ENCODE measurements at places on chromosomes 4 and X.
A peak's percentile ranks its signal among the peaks of the same experiment; 100 is the strongest.

DNA sequence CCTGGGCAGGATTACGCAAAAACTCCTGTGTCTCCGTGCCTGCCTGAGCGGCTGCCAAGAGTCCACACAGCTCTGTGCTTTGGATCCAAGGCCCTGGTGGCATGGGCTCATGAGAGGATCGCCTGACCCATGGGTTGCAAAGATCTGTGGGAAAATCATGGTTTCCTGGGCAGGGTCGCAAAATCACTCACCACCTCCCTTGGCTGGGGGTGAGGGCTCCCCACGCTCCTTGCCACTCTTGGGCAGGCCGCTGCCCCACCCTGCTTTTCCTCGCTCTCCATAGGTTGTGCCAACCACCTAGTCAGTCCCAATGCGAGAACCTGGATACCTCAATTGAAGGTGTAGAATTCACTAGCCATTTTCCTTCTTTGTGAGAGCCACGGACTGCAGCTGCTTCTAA, 66.5 kb upstream of the MAGEB18 start:
- DNase-seq, result no peak

- DNase-seq, result no peak
These were observed 290.6 kb upstream of the KLF3 start for GRCh38 chr4:38373375-38373774.

DNA sequence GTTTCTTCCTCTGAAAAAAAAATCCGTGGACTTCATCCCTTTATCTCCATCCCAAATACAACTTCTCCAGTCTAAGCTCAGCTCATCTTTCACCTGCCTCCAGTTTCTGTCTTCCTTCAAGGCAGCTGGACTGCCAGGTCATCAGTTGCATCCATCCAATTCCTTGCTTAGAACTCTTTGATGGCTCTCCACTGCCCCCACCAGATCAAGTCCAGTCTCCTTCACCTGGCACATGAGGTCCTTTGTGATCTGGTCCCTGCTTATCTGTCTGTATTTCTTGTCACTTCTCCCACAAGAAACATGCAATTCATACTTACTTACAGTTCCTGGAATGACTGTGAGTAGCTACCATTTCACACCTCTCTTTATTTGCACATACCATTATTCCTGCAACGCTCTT, 33.8 kb downstream of the OTUD6A start:
- DNase-seq, result no peak

- DNase-seq, result peak; percentile 53
These were observed 25.5 kb upstream of the MORC4 start for GRCh38 chrX:107025545-107025944.

- no peak for DNase-seq
These were observed 17.9 kb upstream of the YTHDC1 start for GRCh38 chr4:68367835-68368234.

DNA sequence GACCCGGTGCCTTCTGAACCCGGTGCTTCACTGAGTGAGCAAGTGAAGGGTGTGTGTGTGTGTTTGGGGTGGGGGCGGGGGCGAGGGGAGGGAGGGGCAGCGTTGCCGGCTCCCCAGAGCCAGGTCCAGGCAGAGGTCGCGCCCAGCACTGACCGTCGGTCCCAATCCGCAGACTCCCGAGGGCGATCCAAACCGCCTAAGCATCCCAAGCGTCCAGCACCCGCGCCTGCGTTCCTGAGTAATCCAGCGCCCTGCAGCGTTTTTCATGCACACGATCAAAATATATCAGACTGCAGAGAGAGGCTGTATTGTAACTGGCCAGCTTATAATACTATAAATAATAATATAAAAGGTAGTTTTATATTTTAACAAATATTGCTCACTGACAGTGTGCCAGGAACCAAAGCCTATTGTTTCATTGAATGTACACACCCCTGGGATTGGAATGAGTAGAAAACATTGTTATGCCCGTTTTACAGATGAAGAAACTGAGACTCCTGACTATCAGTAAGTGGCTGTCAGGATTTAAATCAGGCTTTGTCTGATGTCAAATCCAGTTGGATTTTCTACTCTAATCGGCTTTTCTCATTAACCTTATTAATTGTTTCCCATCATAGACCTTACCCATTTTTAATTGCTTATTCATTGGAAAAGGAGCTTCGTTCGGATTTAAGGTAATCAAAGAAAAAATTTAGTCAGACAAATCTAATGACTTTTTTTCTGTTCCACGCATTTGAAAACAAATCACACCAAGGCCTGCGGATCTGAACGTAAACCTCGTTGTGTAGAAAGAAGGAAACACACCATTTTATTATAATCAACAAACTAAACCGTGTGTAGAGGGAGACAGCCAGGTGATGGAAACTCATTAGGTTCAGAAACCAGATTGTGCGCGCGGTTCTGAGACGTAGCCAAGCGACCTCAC, 4.0 kb upstream of the NKX3-2 start:
- no peak for DNase-seq

- DNase-seq, result no peak
These were observed 17.5 kb downstream of the GATB start for GRCh38 chr4:151743128-151743854.

DNA sequence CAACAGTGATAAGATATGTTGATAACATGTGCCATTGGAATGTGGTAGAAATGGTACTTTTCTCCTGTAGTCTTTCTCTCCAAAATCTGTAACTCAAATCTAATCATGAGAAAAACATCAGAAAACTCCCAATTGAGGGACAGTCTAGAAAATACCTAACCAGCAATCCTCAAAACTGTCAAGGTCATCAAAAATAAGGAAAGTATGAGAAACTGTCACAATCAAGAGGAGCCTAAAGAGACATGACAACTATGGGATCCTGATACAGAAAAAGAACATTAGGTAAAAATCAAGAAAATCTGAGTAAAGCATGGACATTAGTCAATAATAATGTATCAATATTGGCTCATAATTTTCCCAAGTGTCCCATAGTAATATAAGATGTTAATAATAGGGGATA, 124.5 kb upstream of the PPP1R2C start:
- no peak for DNase-seq

DNA sequence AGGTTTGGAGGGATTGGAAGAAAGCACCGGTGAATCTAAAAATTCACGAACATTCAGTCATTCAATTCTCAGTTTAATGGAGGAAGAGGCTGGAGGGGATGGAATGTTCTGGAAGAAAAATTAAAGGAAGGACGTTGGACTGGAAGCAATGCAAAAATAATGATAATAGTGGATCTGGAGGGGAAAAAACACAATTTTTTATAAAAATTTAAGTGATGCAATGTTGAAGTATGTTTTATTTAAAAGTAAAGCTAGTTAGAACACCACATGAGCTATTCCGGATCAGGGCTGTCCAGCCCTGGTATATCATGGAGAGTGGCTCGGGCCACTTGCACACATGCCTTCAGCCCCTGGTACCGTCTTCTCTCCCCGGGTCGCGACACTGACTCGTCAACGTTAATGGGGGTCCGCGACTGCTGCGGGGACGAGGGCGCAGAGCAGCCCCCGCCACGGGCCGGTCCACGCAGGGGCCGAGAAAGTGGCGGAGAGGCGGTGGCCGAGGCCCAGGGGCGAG, 204.6 kb downstream of the TENM3 start:
- DNase-seq, result no peak

- DNase-seq, result no peak
These were observed 64.9 kb downstream of the N4BP2 start for GRCh38 chr4:40121515-40121914.

DNA sequence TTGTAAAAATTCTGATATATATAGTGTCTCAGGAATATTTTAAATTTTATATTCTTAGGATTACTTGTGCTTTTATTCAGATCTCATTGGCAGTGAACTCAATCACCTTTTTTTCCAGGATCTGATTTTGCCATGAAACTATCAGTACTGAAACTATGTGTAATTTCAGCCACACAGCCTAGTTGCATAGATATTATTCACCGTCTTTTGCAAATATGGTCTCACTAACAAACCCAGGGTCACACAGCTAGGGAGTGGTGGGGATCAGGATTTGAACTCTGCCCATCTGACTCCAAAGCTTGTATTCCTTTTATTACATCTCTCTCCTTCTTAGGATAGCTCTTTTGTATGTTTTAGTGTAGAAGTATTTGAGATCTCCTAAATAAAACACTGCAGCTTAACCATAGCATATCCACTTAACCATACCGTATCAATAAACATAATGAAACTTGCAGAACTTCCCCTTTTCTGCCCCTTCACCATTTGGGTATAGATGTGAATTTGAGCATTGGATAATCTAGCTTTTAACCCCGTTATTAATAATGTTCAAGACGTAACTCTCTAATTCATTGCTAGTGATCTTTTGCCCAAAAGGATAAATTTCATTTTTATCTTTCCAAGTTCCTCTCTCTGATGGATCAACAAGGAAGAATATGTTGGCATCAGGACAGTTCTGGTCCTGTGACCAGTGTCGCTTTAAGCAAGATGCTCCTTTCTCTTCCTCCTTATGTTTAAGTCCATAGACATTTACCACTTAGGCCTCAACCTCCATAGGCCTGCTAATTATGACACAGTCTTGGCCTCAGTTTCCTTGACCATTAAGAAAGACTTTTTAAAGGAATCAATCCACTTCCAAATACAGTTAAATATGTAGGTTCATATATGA, 74.6 kb downstream of the RAPGEF2 start:
- no peak for DNase-seq

- no peak for DNase-seq
These were observed 341.6 kb upstream of the HAND2 start for GRCh38 chr4:173871643-173872042.

- DNase-seq, result no peak
These were observed 2028.3 kb downstream of the PCDH7 start for GRCh38 chr4:32748498-32748897.

- no peak for DNase-seq
These were observed 229.0 kb upstream of the GK2 start for GRCh38 chr4:79636991-79637390.

Data from NCI-H2081 (cell line).